ENCODE measurements at places on chromosomes 16 and 17. TPM values are rescaled to one million over a fixed set of nuclear protein-coding genes. Genes with fewer than 3 reads are reported as not detected.

Gene DOC2B
- total RNA-seq: 0.54 TPM

Gene ZNF624
- total RNA-seq: 3.3 TPM

Gene KRTAP9-3
- not detected for total RNA-seq

Gene SPNS2
- total RNA-seq: 8.7 TPM

Gene SCGB1C2
- not detected for total RNA-seq

Gene HLF
- 0.34 TPM for total RNA-seq

Gene ABCC11
- total RNA-seq: 0.13 TPM

Gene NEUROD2
- total RNA-seq: not detected

Gene USH1G
- 0.02 TPM for total RNA-seq

Gene KRTAP4-1
- total RNA-seq: 0.30 TPM

Gene SMURF2
- total RNA-seq: 36.8 TPM

Gene CD300E
- total RNA-seq: not detected

Gene GPR139
- total RNA-seq: not detected

Gene ELP5
- 116 TPM for total RNA-seq

Gene KCNJ18
- not detected for total RNA-seq

Gene WIPF2
- 21.6 TPM for total RNA-seq

Gene SLFN14
- not detected for total RNA-seq

Gene CDT1
- 33.5 TPM for total RNA-seq

Gene MT1M
- not detected for total RNA-seq

Gene CCDC154
- 0.57 TPM for total RNA-seq

Gene APOH
- total RNA-seq: 5.4 TPM

Gene GAST
- not detected for total RNA-seq

Gene CTF1
- 0.24 TPM for total RNA-seq

Gene CTRB1
- total RNA-seq: not detected
